Motor neuron (in vitro differentiated cells): ENCODE measurements at places on chromosomes 4 and X. TPM values are rescaled to one million over a fixed set of nuclear protein-coding genes. Genes with fewer than 3 reads are reported as not detected.

DNA sequence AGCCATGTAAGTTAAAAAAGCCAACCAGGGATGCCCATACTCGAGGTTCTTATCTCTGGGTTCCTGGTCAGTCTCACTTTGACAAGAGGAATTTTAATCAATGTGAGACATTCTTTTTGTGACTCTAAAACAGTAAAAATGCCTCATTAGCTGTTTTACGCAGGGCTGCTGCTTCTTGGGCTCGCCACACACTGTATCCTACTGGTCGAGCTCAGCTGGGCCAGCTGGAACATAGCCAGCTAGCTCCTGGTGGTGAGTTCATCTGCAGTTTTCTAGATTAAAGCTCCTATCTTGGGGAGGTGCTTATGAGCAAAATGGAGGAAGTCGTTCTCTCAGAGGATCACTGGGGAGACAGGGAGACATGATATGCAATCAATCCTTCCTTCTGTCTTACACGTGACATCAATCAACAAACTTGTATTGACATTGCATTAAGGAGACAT is 55.9 kb upstream of the LEF1 start:
- ATAC-seq = no peak

DNA sequence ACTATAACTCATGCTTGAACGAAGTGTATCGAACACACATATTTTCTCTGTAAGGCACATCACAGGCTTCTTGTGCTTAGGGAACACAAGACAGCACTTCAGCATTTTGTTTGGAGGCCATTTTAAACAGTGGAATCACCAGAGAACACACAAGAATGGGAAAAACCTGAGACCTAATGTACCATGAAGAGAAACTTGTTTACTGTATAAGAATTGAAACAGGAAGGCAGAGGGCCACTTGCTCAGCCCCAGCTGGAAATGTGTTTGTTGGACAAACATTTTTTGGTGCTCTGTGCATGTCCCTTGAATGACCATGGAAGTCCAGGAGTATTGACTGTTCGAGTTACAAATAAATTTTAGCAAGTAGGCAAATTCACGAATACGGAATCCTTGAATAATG is 47.5 kb downstream of the RAPGEF2 start:
- ATAC-seq = no peak

DNA sequence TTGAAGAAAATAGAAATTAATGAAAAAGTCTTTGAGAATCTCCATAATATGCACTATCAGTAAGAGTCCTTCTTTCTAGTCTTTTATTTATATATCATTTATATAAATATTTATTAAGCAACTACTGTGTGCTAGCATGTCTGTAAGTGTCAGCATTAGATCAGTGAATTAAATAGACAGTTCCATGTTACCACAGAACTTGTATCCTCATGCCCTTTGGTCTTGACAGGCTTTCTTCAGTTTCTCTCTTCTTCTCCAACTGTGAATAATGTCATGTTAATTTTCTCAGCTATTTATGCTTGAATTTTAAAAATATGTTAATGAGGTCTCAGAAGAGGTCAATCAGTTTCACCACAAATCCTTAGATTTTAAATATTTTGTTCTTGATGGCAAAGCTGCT is 389.6 kb upstream of the TRAM1L1 start:
- ATAC-seq = no peak

DNA sequence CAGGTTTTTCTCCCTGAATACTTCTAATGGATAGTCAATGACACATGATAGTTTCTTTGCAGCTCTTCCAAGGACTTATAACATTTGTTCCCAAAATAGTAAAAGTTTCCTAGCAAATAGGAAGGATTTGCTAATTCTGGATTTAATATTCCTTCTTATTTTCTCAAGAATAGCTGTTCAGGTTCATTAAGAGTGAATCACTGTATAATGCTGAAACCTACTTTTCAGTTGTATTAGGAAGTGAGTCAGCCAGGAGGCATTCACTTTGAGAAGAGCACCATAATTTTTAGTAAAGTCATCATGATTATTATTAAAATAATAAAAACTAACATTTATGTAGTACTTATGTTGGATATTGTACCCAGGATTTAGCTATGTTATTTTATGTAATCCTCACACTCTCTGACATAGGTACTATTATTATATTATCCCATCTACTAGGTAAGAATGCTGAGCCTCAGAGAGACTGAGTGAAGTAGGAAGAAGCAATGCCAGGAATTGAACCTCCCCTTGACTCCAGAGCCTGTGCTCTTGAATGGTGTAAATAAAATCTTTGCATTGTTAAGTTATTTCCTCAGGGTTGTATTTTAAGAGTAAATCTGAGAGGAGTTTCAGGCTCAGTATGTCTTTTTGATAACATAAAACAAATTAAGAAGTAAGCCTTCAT is 114.8 kb downstream of the REELD1 start:
- no peak for ATAC-seq

ARR3 gene
- total RNA-seq = 0.23 TPM in 1 of 2 replicates, not detected in the other

DNA sequence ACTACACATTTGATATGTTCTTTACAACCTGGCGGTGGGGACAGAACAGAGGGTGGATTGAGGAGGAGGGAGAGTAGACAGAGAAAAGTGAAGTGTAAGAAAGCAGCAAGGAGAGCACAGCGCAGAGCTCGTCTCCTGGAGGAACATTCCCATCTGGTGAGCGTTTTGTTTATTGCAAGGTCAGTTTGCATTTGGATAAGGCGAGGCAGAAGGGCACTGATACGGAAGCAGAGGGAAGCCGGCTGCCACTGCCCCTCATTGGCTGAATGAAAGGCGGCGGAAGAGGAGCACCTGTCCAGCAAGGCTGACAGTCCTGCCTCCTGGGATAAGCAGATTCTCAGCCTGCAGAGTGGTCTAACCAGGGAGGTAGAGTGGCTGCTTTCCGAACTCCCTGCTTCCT is 83.2 kb downstream of the GPR143 start:
- no peak for ATAC-seq

PABPC1L2B gene
- 1.1 and 1.4 TPM in 2 replicates for total RNA-seq

- no peak for ATAC-seq
These were observed 171.9 kb downstream of the TRAM1L1 start for GRCh38 chr4:116913451-116913850.

SPANXB1 gene
- not detected in 2 replicates for total RNA-seq

- no peak for ATAC-seq
These were observed 407 bp upstream of the ZC4H2 start for GRCh38 chrX:64976673-64977040.

DNA sequence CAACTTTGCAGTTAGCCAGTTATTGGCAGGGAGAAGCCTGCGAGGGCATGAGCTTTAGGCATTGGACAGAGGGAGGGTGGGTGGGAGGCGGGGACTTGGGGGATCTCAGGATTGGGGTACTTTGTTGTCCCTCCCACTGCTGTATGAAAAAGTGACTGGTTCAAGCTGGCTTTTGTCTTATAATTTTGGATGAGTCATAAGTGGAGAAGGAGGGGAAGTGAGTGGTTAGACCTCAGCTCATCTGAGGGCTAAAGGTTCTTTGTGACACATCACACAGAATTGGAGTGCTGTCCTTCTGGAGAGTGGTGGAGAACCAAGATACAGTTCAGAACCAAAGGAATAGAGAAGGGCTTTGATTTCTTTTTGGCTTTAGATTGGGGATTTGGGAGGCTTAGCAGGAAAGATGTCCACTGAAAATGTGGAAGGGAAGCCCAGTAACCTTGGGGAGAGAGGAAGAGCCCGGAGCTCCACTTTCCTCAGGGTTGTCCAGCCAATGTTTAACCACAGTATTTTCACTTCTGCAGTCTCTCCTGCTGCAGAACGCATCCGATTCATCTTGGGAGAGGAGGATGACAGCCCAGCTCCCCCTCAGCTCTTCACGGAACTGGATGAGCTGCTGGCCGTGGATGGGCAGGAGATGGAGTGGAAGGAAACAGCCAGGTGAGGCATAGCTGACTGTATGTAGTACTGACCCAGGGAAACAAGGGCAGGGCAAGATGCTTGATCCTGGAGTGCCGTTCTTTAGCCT is at the start of gene SLC4A4:
Gene SLC4A4 (plus strand): TSS at position 175 of the 748 bp plus-strand sequence.
- ATAC-seq = no peak

- ATAC-seq = no peak
These were observed 33.5 kb upstream of the SETD7 start for GRCh38 chr4:139589336-139590018.
